ENCODE measurements at places on chromosomes 5 and 9. TPM values are rescaled to one million over a fixed set of nuclear protein-coding genes. Genes with fewer than 3 reads are reported as not detected.

- no peaks in the 10 kb centered on the region for H3K27me3 ChIP-seq
- H3K27ac ChIP-seq: no peak overlapping the region
- H3K4me1 ChIP-seq: no peaks in the 10 kb centered on the region
- no peaks in the 10 kb centered on the region for H3K36me3 ChIP-seq
- H3K4me3 ChIP-seq: no peak overlapping the region
Observed at GRCh38 chr5:160743027-160743426, 109.0 kb downstream of the ATP10B start.

DNA sequence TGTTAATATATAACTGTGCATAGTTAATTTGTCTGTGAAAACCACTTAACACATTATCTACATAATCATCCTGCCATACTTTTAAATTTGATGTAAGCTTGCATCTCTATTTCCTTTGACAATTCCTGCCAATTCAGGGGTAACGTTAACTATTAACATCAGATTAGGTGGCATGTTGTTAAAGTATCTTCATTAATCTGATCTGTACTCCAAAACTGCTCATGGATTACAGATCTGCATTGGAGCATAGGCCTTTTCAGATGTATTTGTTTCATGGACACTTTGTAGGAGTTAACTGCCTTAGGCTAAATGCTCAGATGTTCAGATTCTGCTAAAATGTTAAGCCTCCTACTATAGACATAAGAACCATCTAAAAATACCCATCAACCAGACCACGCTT is 3.1 kb downstream of the RPS6 start:
- DNase-seq: no peak
- H3K4me3 ChIP-seq: no peak overlapping the region
- no peak overlapping the region for H3K27ac ChIP-seq

DNA sequence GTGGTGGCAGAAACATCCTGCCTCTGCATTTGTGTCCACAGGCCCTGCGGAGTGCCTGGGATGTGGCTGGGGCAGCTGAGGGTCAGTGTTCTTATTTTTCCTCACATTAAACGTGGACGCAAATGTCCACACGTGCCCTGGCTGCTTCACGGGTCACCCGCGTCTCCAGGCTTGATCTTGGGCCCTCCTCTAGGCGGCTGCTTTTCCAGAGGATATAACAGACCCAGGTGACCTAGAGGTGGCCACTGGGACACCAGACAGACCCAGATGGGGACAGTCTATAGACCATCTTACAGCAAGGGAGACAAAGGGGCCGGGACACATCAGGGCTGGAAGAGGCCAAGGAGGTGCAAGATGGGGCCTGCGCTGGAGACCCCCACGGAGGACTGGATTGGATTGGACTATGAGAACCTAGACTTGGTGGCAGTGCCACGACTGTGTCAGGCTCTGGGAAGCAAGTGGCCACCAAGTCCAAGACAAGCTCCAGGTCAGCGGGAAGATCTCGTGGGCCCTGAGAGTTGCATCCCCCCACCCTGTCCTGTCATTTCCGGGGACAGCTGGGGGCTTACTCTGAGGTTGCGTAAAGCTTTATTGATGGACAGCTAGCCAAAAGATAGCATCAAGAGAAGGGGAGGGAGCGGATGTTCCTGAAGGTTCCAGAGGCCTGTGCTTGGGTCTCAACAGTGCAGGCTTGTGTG is 6.9 kb downstream of the WNK2 start:
- no peak overlapping the region for H3K4me3 ChIP-seq
- no peaks in the 10 kb centered on the region for H3K36me3 ChIP-seq
- peaks cover 10% of the 10 kb centered on the region for H3K27me3 ChIP-seq
- no peaks in the 10 kb centered on the region for H3K4me1 ChIP-seq
- no peak for DNase-seq
- H3K27ac ChIP-seq: no peak overlapping the region

The BARHL1 gene
- total RNA-seq: not detected

GRCh38 chr5:57598756-57599155 is 116.1 kb upstream of the ACTBL2 start:
- H3K4me3 ChIP-seq: no peak overlapping the region
- H3K27me3 ChIP-seq: peaks cover 6% of the 10 kb centered on the region
- peak; percentile 26 for DNase-seq
- H3K36me3 ChIP-seq: no peaks in the 10 kb centered on the region
- no peaks in the 10 kb centered on the region for H3K4me1 ChIP-seq

- peak overlapping the region; percentile 66 for H3K4me3 ChIP-seq
- H3K4me1 ChIP-seq: peaks cover 7% of the 10 kb centered on the region
- H3K36me3 ChIP-seq: no peaks in the 10 kb centered on the region
- H3K27me3 ChIP-seq: no peaks in the 10 kb centered on the region
- peak; percentile 62 for DNase-seq
Observed at GRCh38 chr9:128771094-128771721, 519 bp downstream of the ZER1 start.

DNA sequence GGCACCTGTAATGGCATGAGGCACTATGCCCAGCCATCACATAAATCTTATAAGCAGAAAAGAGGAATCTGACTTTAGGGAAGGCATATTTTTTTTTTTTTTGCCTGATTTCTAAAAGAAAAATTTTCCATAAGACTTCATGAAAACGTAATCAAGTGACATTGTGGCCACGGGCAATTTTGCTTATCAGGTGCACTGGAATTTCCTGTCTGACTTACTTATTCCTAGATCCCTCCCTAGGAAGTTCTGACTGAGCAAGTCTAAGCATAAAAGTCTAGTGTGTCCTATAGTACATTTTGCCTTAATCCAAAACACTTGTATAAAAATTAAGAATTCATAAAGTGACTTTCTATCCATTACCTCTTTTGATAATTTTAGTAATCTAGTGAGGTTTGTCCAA is 12.5 kb downstream of the C5orf46 start:
- no peaks in the 10 kb centered on the region for H3K27me3 ChIP-seq
- peak overlapping the region; percentile 81 for H3K27ac ChIP-seq
- no peak overlapping the region for H3K4me3 ChIP-seq
- DNase-seq: peak; percentile 84
- H3K36me3 ChIP-seq: no peaks in the 10 kb centered on the region
- H3K4me1 ChIP-seq: peaks cover 29% of the 10 kb centered on the region

- H3K4me1 ChIP-seq: no peaks in the 10 kb centered on the region
- H3K36me3 ChIP-seq: no peaks in the 10 kb centered on the region
- H3K27me3 ChIP-seq: peaks cover 3% of the 10 kb centered on the region
- H3K27ac ChIP-seq: no peak overlapping the region
Observed at GRCh38 chr5:35924950-35925722, 13.3 kb downstream of the CAPSL start.

DNA sequence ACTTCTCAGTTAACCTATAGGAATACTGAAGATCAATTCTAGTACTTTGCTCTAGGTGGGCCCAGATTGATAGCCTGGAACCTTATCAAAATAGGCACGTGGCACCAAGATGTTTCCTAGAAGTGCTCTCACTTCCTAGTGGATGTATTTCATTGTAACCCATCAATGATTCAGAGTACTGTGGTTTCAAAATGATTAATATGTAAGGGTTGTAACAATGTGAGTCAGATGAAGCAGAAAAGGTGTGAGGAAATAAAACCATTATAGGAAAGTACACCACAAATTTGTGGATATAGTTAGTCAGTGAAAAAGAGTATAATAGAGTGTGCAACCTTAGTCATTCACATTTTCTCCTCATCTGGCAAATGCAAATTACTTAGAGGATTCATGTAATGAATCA is 177.3 kb upstream of the FST start:
- DNase-seq: peak; percentile 54

GRCh38 chr5:151233616-151234085 is 9.8 kb upstream of the CCDC69 start:
- H3K4me3 ChIP-seq: no peak overlapping the region
- no peaks in the 10 kb centered on the region for H3K36me3 ChIP-seq
- H3K4me1 ChIP-seq: no peaks in the 10 kb centered on the region

DNA sequence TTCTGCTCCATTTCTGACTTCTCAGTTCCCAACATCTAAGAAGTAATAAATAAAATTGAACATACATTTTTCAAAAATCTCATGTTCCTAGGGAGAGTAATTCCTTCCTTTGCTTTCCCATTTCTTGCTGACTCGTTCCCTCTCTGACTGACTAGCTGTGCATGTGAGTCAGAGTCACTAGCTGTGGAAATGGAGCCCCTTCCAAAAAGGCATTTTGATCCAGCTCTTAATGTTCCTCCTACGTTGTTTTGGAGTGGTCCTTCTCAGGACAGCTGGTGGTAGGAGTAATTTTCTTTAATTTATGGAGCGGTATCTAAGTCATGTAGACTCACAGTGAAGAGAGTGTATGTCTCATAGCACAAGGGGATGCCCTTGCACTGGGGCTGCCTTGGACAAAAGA is 460.2 kb downstream of the GADD45G start:
- H3K36me3 ChIP-seq: no peaks in the 10 kb centered on the region
- H3K4me3 ChIP-seq: no peak overlapping the region
- H3K4me1 ChIP-seq: no peaks in the 10 kb centered on the region

The GGTA1 gene
- not detected for total RNA-seq

The PCDHGB3 gene
- 1.7 TPM for total RNA-seq

DNA sequence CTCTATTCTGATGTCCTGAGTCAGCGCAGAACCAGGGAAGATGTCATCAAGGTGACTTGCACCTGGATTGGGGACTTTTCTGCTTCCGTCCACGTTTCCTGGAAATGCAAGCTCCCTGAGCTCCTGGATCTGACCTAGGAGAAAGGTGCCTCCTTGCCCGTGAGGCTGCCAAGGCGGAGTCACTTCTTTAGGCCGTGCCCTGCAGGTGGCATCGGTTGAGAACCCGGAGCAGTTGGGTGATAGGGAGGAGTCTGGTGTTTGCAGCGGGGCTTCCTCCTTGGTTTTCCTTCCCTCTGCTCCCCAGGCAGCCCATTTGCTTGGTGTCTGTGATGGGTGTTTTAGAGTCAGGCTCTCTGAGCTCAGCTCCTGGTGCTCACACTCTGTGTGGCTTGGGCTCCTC is 15.2 kb downstream of the NANS start:
- no peak overlapping the region for H3K27ac ChIP-seq
- H3K27me3 ChIP-seq: no peaks in the 10 kb centered on the region
- H3K36me3 ChIP-seq: peaks cover 1% of the 10 kb centered on the region
- no peaks in the 10 kb centered on the region for H3K4me1 ChIP-seq
- DNase-seq: no peak

- H3K27ac ChIP-seq: no peak overlapping the region
- no peaks in the 10 kb centered on the region for H3K36me3 ChIP-seq
- DNase-seq: no peak
Observed at GRCh38 chr9:101592788-101593187, 2.0 kb downstream of the PPP3R2 start.

The C9 gene
- 0.44 TPM for total RNA-seq

GRCh38 chr5:119373449-119373858 is 17.6 kb downstream of the TNFAIP8 start:
- H3K27ac ChIP-seq: no peak overlapping the region
- no peak for DNase-seq
- no peak overlapping the region for H3K4me3 ChIP-seq
- H3K27me3 ChIP-seq: no peaks in the 10 kb centered on the region

GRCh38 chr5:66704790-66705425 is 108.7 kb downstream of the MAST4 start:
- peaks cover 2% of the 10 kb centered on the region for H3K27me3 ChIP-seq
- H3K36me3 ChIP-seq: no peaks in the 10 kb centered on the region
- H3K4me3 ChIP-seq: no peak overlapping the region
- DNase-seq: no peak
- no peaks in the 10 kb centered on the region for H3K4me1 ChIP-seq
- H3K27ac ChIP-seq: no peak overlapping the region

- H3K27ac ChIP-seq: no peak overlapping the region
- H3K4me3 ChIP-seq: no peak overlapping the region
- peaks cover 10% of the 10 kb centered on the region for H3K4me1 ChIP-seq
- H3K36me3 ChIP-seq: no peaks in the 10 kb centered on the region
Observed at GRCh38 chr5:10489810-10490426, 48.2 kb downstream of the ROPN1L start.

DNA sequence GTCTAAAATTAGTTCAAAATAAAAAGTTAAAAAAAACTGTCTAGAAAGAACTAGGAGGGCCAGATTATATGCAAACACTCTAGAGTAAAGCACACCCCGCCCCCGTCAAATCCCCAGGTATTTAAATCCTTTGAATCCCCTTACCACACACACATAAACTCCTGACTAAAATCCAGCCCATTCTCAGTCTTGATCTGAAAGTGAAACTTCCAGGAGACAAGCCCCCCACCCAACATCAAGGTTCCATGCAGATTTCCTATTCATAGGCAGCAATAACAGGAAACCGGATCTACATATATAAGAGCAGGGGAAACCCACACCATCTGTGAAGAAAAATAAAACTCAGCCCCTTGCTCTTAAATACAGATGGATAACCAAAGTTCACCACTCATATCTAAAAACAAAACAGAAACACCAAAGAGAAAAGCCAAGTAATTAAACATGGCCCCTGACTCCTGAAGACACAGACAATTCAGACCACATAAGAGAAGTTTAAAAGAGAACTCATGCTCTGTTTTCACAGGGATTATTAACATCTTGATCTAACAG is 42.3 kb downstream of the MARCHF3 start:
- peak; percentile 91 for DNase-seq
- H3K27me3 ChIP-seq: no peaks in the 10 kb centered on the region
- H3K27ac ChIP-seq: peak overlapping the region; percentile 56
